Cardiac fibroblast (primary cell): ENCODE measurements at places on chromosomes 7 and 10.

DNA sequence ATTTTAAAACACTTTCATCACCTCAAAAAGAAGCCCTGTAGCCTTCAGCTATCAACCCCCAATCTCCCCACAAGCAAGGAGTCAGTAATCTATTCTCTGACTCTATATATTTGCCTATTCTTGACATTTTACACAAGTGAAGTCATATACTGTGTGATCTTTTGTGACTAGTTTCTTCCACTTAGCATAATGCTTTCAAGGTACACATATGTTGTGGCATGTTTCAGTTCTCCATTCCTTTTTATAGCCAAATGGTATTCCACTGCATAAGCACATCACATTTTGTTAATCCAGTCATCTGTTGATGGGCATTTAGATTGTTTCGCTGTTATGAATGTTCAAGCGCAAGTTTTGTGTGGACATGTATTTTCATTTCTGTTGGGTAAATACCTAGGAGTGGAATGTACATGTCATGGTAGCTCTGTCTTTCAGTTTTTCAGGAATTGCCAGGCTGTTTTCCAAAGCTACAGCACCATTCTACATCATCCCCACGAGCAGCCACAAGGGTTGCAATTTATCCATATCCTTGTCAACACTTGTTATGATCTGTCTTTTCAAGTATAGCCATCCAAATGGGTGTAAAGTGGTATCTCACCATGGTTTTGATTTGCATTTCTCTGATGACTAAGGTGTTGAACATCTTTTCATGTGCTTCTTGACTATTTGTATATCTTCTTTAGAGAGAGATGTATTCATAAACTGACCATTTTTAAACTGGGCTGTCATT is 405.6 kb downstream of the KCNMA1 start:
- DNase-seq: no peak

GRCh38 chr7:121447911-121448300 is 51.8 kb upstream of the FAM3C start:
- no peak for DNase-seq

- no peak for DNase-seq
These were observed 60.2 kb upstream of the NRG3 start for GRCh38 chr10:81814842-81815241.

DNA sequence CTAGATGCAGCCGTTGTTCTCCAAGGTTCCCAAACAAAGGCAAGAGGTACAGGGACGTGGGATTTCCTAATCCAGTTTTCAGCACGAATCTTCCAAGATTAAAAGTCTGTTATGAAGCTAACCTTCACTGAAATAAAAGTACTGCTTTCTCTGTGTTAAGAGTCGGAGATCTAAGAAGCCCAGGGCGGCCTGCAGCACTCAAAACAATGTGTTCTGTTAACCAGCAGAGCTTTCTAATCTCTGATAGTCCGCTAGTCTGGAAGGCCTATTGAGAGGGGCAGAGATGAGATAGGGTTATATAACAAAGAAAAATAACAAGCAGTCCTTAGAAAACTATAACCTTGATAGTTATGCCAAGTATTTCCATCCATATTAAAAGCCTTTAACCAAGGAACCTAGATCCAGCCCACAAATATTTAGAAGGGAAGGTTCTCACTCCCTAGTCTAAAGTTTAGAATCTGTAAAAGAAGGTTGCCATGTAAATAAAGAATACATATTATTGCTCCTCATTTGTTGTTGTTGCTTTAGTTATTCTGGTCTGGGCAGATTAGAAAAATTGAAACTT is 106.3 kb upstream of the SVIL start:
- DNase-seq: no peak

GRCh38 chr7:39465055-39465929 is 100.9 kb upstream of the YAE1 start:
- DNase-seq: peak; percentile 78

GRCh38 chr10:119654540-119654939 is 3.4 kb downstream of the BAG3 start:
- DNase-seq: no peak

DNA sequence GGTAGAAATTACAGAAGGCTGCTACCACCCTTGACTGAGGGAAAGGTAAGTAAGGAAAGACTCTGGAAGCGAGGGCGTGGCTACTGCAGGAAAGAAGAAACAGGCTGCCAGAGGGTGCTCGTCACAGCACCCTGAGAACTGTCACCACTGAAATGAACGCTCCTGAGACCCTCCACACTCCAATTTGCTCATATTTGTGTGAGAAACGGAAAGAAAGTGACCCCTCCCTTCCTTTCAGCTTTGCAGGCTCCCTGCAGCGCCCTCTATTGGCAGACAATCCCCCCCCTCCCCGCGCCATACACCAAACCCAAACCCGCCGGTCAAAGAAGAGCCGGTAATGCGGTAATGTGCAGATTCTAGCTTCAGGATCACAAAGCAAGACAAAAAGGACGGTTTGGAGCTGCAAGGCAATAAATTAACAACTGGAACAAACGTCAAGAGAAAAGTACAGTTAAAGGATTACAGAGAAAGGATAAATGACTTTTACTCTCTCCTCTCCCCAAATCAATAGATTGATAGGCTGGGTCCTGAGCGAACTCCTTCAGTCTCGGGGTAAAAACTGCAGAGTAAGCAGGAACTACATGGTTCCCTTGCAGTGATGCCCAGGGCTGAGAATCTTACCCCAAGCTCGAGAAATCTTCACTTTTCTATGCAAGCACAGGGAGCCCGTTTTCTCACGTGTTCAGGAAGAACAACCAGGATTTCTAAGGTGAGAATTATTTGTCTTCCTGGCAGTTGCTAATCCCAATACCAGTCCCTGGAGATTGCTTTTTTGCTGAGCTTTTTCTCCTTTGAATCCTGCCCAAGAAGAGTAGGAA is 47.6 kb downstream of the STEAP1B start:
- DNase-seq: peak; percentile 53

- no peak for DNase-seq
These were observed 51.2 kb downstream of the SP8 start for GRCh38 chr7:20735346-20736065.

GRCh38 chr7:371779-372545 is 82.0 kb downstream of the FOXL3 start:
- no peak for DNase-seq

- peak; percentile 73 for DNase-seq
These were observed 3.8 kb upstream of the DMTF1 start for GRCh38 chr7:87148332-87148955.

GRCh38 chr7:111173528-111173927 is 82.6 kb downstream of the LRRN3 start:
- DNase-seq: no peak

DNA sequence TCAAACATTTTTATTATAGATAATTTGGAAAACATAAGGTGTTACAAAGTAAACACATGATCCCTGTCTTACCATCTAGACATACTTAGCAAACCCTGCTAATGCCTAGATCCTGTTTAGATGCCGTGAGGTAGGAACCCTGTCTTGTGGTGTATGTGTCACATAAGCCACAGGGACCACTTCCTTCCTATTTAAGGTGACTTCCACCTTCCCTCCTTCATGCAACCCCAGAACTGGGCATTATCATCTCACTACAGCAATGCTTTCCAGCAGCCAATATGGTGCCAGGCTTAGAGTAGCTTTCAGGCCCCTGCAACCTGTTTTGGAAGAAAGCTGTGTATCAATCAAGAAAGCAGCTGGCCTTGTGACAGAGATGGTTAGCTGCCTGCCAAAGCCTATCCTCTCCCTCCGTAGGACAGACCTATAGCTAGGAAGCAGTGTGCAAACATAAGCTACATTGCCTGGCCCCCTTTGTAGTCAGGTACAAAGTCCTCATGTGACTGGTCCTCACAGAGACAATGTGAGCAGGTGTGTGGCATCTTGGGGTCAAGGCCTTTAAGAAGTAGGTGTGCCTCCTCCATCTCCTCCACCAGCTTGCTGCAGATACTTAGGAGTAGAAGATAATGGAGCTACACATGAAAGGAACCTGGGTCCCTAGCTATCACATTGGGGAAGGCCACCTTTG is 146.8 kb downstream of the SPAG6 start:
- DNase-seq: no peak

- peak; percentile 32 for DNase-seq
These were observed 36.2 kb upstream of the HECW1 start for GRCh38 chr7:43076189-43076605.

DNA sequence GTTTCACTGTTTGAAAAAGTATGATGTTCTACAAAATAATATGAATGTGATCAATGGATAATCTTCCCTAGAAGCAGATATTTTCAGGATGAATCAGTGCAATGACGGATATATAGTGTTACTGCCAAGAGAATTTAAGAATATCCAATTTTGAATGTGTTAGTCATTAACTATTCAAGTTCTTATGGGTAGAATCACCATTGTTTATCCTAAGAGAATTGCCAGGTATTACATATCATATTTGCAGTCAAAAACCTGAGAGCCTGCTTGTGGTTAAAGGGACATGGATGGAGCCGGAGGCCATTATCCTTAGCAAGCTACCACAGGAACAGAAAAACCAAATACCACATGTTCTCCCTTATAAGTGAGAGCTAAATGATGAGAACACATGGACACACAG is 26.9 kb downstream of the AHR start:
- DNase-seq: no peak

DNA sequence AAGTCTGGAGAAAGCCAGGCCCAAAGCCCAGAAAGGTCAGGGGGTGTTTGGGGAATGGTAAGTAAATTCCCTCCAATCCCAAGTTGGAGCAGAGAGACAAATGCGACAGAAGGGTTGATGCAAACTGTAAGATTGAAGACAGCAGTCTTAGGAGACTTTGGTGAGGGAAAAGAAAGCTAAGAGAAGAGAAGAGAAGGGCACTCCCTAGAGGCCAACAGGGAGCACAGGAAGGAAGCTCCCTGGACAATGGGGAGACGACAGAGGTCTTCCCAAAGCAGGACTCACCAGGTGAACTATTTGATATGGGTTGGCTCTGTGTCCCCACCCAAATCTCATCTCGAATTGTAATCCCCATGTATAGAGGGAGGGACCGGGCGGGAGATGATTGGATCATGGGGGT is 151.5 kb downstream of the KIF20B start:
- no peak for DNase-seq

- DNase-seq: no peak
These were observed 487.4 kb downstream of the PLXDC2 start for GRCh38 chr10:20303453-20304152.

DNA sequence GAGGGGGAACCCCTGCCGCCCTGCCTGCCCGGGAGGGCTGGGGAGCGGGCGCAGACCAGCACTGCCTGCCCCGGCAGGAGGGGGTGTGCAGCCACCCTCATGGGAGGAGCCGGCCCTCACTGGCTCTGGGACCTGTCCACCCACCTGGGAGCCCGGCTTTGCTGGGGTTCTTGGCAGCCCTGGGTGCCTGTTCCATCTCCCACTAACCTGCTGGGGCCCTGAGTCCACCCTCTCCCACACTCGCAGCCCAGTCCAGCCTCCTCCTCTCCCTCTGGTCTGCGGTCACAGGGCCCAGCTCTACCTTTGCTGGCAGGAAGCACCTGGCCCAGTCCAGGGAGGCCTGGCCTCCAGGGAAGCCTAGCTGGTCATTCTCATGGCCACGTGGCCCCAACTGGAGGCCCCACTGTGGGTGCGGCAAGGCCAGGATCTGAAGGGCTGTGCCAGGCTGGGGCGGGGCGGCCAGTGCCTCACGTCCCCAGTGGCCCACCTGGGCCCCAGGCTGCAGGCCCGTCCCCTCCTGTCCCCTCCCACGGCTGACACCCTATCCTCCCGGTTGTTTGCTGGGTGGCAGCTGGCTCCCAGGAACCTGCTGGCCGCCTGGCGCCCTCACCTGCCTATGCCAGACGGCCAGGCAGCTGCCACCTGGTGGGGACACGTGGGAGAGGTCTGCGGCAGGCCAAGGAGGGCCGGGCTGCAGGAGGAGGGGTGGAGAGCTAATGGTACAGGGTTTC is at the start of gene TMEM184A:
TSS of gene TMEM184A (minus strand) at position 393 of the 731 bp plus-strand sequence. CDS start 721 bp downstream, outside the sequence.
- no peak for DNase-seq

DNA sequence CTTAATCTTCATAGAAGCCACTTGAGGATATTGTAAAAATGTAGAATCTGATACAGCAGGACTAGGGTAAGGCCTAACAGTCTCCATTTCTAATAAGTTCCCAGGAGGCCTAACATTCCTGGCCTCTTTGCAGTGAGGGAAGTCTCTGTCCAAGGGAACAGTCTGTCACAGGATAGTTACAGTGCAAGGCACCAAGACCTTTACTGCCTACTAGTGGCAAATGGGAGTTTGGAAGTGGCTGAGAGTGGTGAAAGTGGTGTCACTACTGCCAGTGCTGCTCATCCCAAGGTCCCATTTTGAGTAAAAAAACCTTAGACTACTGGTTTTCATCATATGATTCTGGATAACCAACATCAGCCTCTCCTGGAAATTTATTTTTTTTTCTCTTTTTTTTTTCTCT is 619.5 kb upstream of the SEMA3D start:
- no peak for DNase-seq

- no peak for DNase-seq
These were observed 14.2 kb downstream of the FBH1 start for GRCh38 chr10:5904227-5904626.

- DNase-seq: no peak
These were observed 13.9 kb upstream of the PLXNA4 start for GRCh38 chr7:132590162-132590561.

DNA sequence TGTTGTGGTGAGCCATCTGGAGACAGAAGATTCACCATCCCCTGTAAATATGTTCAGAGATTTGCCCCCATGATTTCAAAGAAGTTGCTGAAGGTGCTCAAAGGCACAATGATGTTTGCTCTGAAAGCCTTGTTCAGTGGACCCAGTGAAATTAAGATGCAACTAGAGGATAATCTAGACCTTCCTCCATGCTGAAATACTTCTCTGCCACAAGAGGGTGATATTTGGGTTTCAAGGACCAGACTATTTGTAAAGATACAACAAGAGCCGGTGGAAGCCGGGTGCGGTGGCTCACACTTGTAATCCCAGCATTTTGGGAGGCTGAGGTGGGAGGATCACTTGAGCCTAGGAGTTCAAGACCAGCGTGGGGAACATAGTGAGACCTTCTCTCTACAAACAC is 13.5 kb upstream of the MSRB2 start:
- DNase-seq: peak; percentile 40

DNA sequence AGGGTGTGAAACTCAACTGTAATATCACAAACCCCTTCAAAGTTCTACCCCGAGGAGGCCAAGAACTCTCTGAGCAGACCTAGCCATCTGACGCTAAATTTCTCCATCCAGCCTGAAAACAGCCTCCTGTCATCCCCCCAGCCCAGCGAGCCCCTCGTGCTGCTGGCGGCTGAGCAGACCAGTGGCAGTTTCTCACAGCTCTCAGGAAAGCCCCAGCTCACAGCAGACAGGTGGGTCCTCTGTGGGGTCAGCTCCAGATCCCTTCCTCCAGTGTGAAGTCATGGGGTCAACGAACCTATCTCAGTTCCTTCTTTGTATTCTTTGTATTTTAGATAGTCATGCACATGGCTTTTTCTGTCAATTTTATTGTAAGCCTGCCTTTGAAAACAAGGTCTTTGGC is 7.8 kb downstream of the GARIN1A start:
- no peak for DNase-seq

DNA sequence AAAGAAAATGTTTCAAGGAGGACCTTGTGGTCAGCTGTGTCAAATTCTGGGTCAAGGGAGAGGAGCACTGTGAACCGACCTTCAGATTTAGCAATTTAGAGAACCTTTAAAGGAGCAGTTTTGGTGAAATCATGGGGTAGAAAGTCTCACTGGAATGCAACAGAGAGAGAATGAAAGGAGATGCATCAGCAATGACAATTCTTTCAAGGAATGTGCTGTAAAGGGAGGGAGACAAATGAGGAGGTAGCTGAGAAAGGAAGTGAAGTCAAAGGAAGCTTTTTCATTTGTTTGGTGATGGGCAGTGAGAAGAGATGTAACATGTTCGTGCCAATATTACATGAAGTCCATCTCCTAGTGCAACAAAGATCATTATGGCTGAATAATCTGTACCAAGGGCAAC is 166.0 kb downstream of the TSPAN12 start:
- no peak for DNase-seq
